ENCODE measurements at places on chromosomes 16 and 17.

GRCh38 chr17:67620636-67621035 lies 97.1 kb upstream of the NOL11 start:
- no peak for DNase-seq

GRCh38 chr16:57999971-58000705 lies at the start of gene ZNF319:
Gene ZNF319, minus strand, starts transcription at chr16:58000672. Its CDS starts 2,407 bp downstream, at chr16:57998265.
- no peak for DNase-seq

GRCh38 chr16:2027024-2028010 lies 615 bp downstream of the NHERF2 start:
- no peak for DNase-seq

DNA sequence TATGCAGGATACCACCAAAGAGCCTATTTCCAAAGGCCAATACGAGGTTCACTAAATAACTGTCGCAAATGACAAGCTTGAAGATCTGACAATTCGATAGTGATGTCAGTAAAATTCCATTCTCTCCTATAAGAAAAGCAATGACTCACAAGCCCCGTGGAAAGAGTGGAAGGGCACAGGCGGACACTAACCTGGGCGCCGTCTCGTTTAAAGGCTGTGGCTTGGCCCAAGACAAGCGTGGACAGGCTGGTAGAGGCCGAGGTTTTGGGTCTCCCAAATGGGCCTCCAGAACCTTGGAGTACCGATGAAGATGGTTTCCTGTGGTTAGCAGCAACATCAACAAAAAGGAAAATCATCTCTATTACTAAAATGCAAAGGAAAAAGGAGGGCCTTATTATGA lies 16.5 kb upstream of the SLC38A8 start:
- no peak for DNase-seq

- no peak for DNase-seq
Observed at GRCh38 chr16:31357324-31358109, 2.5 kb downstream of the ITGAX start.

- DNase-seq = no peak
Observed at GRCh38 chr17:77690271-77691161, 268.0 kb upstream of the TNRC6C start.

DNA sequence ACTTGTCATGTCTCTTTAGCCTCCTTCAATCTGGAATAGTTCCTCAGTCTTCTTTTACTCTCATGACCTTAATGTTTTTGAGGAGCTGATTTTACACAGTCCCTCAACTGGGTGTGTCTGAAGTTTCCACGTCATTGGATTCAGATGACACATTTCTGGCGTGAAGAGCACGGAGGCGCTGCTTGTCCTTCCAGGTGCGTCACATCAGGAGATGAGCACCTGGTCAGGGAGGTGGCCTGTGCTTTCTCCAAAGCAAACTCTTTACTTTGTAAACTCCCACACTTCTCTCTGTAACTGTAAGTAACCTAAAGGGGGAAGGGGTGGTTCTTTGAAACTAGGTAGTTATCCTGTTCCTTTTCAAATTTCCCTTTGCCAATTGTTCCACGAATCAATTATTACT lies 52.5 kb upstream of the MNT start:
- no peak for DNase-seq

DNA sequence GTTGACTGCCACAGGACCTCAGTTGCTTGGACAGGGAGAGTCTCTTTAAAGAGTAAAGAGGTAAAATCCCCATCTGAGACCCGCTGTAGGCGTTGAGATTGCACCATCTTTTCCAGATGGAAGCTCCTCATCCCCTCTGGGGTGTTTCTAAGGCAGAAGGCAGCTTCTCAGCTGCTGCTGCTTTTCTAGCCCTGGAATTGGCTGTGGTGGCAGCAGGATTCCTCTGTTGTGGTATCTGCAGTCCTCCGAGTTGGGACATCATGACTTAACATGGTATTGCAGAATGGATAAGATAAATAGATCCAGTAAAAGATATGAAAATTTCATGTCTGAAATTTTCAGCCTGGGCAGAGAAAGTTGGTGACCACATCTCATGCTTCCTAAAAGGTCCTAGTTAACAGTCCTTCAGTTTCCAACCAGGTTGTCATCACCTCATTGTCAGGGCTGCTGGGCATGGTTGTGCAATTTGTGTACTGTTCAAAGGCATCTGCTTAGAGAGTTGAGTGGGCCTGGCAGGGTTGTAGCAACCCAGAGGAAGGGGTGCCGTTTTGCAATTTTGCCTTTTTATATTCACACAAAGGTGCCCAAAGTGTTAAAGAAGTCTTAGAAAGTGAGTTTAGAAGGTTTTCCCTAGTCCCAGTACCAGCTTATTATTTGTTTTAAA lies 150.4 kb downstream of the SPECC1 start:
- DNase-seq = no peak

DNA sequence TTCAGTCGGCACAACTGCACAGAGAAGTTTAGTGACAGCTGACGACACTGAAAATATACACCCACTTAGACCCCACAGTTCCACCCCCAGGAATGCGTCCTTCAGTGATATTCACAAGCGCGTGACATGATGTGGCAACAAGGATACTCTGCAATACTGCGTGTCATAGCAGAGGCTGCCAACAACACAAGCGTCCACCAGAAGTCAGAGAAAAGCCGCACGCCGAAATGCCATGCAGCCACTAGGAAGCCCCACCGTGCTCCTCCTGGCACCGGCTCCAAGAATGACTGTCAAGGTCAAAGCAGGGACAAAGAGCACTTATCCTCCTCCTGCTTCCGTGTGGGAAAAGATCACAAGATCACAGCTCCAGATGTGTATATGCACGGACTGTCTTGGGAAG lies 3.5 kb downstream of the ATP2A3 start:
- no peak for DNase-seq

Measured in activated CD4-positive, alpha-beta T cell treated with anti-CD3 and anti-CD28 coated beads for 4 hours (primary cell).